ENCODE measurements at places on chromosomes 16 and 17.

DNA sequence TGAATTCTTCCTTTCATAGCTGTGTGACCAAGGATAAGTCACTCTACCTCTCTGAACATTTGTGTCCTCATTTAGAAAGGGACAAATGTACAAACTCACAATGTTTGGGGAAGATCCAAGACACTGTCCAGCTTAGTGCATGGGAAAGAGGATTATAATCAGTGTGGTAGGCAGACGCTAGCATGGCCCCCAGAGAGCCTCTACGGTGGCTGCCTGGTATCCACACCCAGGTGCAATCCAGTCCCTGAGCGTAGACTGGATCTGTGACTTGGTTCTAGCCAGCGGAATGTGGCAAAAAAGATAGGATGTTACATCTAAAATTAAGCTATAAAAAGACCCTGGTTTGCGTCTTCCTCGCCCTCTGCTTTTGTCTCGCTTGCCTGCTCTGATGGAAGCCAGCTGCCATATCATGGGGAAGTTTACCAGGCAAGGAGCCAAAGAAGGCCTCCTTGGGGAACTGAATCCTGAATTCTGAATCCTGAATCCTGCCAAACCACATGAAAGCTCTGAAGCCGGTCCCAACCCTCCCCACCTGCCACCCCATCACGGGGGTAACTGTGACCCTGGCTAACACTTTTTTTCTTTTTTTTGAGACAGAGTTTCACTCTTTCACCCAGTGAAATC, 51.7 kb downstream of the PLXDC1 start:
- DNase-seq, result peak; percentile 94

- no peak for DNase-seq
Measured at GRCh38 chr16:28180655-28181460, 30.9 kb downstream of the XPO6 start.

- DNase-seq, result no peak
Measured at GRCh38 chr16:24980077-24980793, 34.9 kb downstream of the ARHGAP17 start.

- peak; percentile 12 for DNase-seq
Measured at GRCh38 chr17:78674595-78675315, 97.6 kb upstream of the DNAH17 start.

- no peak for DNase-seq
Measured at GRCh38 chr17:67290711-67291291, 45.8 kb upstream of the HELZ start.

DNA sequence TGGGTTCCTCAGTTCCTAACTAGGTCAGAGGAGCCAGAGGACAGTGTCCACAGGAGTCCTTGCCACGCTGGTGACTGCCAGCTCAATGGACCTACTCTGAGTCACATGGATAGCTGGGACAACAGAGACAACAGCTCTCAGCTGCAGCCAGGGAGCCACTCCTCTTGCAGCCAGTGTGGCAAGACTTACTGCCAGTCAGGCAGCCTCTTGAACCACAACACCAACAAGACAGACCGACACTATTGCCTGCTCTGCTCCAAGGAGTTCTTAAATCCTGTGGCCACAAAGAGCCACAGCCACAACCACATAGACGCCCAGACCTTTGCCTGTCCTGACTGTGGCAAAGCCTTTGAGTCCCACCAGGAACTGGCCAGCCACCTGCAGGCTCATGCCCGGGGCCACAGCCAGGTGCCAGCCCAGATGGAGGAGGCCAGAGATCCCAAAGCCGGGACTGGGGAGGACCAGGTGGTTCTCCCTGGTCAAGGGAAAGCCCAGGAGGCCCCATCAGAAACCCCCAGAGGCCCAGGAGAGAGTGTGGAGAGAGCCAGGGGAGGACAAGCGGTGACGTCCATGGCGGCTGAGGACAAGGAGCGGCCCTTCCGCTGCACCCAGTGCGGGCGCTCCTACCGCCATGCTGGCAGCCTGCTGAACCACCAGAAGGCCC, 6.7 kb downstream of the ZNF646 start:
- no peak for DNase-seq

- no peak for DNase-seq
Measured at GRCh38 chr17:40886090-40886489, 1.0 kb upstream of the KRT20 start.
